HT-29 (cell line): ENCODE measurements at places on chromosomes 3 and 15.

GRCh38 chr3:17765819-17766472 lies 23.5 kb upstream of the TBC1D5 start:
- no peak for DNase-seq

DNA sequence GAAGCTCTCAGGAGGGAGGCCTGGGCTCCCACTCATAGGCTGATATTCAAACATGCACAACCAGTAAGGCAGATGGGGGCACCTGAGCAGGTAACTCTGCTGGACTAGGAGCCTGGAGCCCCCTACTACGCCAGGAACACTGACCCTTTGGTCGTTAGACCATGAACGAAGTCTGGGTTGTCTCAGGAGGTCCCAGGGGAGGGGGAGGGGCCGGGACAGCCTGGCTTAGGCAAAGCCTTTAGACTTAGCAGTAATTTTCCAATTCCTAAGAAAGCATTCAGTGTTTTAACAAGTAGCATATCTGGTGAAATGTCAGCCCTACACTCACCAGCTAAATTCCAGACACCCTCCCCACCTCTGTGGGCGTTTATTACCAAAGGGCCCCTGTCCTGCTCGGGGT lies 67.4 kb upstream of the ST8SIA2 start:
- no peak for DNase-seq

DNA sequence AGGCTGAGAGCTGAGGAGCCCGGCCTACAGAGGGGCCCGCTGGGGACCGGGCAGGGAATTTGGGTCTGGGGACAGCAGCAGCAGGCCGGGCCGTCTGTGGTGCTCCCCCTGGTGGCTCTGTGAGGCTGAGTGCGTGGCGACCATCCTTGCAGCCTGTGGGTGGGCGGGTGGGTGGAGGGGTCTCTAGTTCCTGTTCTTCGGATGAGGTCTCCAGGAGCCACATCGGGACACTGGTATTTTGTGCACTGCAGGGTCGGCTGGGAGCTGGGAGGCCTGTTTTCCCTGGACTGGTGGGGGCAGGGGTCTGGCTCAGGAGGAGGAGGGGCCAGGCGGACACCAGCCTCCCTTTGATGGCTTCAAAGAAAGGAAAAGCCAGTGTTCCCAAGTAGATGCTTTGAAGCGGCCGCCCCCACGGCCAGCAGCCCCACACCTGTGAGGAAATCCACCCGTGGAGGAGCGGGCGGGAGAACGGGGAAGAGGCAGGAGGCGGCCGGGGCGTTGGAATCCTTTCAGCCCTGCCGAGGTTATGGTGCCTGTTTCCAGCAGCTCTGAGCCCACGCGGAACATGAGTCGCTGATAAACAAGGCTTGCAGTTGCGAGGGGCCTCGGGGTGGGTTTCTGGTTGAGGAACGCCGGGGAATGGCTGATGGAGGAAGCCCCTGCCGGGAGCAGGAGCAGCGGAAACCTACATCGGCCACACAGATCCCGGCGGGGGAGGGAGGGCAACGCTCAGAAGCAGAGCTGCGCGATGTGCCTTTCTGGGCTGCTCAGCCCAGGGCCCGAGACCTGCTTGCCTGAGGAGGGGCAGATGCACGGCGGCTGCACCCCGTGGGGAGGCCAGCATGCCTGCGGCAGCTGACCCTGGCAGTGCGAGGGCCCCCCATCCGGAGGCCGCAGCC lies 154.3 kb downstream of the NSMCE3 start:
- no peak for DNase-seq

DNA sequence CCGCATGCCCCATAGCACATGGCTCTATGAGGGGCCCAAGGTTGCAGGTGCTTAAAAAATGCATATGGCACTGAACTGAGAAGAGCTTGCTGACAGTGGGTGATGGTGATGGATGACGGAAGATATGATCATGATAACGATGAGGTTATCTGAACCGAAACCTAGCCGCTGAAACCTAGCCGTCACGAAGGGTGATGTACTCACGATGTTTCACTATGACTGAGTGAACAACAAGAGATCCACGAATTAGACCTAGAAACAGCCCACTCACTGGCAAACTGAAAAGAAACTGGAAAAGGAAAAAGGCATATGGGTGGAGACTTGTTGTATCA lies 57.6 kb upstream of the BCL6 start:
- no peak for DNase-seq

GRCh38 chr15:49038382-49038781 lies 7.9 kb downstream of the SECISBP2L start:
- no peak for DNase-seq

DNA sequence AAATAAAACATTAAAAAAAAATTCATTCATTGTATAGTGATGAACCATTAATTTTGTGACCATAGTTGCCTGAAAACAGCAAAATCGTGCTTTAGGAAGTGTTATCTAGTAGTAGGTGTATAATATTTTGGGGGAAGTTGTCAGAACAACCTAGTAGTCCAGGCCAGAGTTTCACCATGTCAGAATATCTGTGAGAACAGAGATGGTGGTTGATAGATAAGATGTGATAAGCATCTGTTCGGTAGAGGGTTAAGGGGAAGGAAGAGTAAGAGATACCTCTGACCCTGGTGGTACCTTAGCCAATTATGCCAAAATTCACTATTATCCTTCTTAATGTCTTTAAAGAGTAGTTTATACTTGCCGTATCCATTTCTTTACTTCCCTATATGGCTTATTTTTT lies 113.8 kb downstream of the MITF start:
- no peak for DNase-seq

GRCh38 chr3:55127565-55127964 lies 199.7 kb upstream of the LRTM1 start:
- DNase-seq = no peak
